Astrocyte (in vitro differentiated cells and primary cell): ENCODE measurements at places on chromosomes 3 and 15. TPM values are rescaled to one million over a fixed set of nuclear protein-coding genes. Genes with fewer than 3 reads are reported as not detected.
A peak's percentile ranks its signal among the peaks of the same experiment; 100 is the strongest.

DNA sequence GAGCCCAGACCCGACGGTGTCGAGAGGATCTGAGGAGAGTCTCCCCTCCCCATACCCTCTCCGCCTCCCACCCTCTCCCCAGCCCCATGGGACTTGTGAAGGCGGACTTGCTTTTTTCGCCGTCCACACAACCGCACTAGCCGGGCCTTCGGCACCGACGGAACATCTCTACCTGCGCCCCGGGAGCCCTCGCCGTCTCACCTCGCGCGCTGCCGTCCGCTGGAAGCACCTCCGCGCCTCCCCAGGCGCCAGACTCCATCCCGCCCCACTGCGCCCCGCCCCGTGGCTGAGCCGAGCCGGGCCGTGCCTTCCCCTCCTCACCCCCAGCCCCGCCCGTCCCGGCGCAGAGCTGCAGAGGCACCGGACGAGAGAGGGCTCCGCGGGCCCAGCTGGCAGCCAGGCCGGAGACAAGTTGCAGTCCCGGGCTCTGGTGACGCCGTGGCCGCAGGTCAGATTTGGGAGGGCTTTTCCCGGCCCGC, at the start of the genes DUOX1 and DUOXA1:
TSS of gene DUOX1 (plus strand) at position 344 of the 479 bp plus-strand sequence. CDS start 1,973 bp downstream, outside the sequence.
TSS of gene DUOXA1 (minus strand) at position 229 of the 479 bp plus-strand sequence. CDS start 6,865 bp downstream, outside the sequence.
- no peak for DNase-seq

DNA sequence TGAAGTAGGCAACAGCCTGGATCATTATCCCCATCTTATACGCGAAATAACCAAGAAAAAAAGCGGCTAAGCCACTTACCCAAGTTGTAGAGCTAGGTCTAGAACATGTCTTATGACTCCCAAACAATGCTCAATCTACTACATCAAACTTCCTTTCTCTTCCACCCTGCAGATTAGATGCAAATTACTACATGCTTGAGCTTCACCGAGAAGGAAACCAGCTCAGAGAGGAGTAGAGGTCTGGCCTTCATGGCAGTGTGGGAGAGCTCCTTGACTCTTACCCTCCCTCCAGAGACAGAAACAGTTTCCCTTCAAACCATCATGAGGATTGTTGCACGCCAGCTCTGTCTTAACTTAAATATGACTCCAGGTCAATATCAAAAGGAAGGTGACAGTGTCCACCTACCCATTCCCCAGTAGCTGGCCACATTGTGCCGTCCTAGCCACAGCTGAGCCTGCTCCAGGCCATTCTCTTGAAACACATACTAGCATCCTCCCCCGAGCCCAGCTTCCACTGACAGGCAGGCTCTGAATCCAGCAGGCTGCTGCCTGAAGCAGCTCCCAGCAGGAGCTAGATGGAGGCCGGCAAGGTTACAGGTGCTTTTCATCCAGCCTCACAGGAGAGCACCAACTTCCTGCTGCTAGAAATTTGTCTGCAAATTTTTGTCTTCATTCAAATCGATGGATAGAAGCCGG, 56.8 kb downstream of the CPN2 start:
- DNase-seq = no peak

DNA sequence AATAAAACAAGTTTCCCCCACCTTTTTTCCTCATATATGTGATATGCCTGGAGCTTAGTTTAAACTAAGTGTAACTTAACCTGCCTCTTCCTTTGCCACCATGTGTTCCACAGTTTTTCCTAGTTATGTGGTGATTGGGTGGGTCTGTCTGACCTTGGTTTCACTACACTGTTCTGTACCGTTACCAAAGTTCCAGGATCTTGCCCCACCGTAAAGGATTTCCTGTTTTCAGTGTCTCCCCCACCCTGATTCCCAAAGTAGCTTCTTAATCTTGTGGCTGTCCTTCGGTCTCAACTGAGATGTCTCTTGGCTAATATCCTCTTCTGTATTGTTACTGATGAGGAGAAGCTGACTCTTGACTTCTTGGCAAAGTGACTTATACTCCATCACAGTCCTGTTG, 6.4 kb upstream of the MGA start:
- DNase-seq = no peak

DNA sequence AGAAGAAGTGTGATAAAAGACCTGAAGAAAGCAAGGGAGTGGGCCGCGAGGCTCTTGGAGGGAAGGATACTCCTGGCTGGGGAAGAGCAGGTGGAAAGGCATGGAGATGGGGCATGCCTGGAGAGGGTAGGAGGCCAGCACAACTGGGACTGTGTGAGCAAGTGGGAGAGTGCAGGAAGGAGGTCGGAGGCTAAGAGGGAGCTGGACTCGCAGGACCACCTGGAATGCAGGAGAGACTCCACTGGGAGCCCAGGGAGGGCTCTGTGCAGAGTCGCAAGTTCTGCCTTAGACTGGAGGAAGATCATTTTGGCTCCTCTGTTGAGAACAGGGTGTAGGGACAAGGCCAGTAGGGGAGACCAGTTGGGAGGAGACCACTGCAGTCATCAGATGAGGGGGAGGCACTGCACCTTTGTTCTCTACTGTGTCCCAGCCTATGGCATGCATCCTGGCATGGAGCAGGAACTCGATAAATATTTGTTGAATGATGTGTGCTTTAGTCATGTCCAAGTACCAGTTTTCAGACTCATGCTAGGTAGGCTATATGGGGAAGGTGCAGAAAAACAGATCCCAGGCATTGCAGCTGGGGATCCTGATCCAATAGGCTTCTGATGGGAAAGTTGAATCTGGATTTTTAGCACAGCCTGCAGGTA, 13.7 kb downstream of the FAM107A start:
- peak; percentile 28 for DNase-seq

Gene CLDN11
- total RNA-seq = 0.22 and 0.70 TPM in 2 replicates

- peak; percentile 76 for DNase-seq
Observed at GRCh38 chr3:111577798-111578685, 17.1 kb downstream of the ZBED2 start.

- no peak for DNase-seq
Observed at GRCh38 chr15:62823561-62823960, 219.0 kb upstream of the TPM1 start.

- DNase-seq = no peak
Observed at GRCh38 chr15:63369296-63369695, 12.3 kb downstream of the CA12 start.

DNA sequence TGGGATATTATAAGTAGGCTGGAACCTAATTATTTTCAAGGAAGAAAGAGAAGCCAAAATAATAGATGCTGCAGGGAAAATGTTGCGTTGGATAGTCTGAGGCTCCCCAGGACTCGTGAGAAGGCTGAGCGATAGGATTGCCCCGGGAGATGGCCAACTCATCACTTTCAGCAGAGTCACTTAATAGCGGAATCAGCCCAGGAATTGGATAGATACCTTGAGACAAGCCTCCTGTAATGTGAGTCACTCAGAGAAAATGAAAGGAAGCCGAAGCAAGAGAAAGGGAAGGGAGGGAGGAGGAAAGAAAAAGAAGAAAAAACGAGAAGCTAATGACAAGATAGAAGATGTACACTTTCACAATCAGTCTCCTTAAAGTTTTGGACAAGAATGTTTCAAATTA, 94.3 kb downstream of the SQOR start:
- DNase-seq = no peak

GRCh38 chr3:87025661-87026645, 35.0 kb upstream of the VGLL3 start:
- no peak for DNase-seq

- no peak for DNase-seq
Observed at GRCh38 chr3:129205109-129205832, 21.6 kb upstream of the CNBP start.

DNA sequence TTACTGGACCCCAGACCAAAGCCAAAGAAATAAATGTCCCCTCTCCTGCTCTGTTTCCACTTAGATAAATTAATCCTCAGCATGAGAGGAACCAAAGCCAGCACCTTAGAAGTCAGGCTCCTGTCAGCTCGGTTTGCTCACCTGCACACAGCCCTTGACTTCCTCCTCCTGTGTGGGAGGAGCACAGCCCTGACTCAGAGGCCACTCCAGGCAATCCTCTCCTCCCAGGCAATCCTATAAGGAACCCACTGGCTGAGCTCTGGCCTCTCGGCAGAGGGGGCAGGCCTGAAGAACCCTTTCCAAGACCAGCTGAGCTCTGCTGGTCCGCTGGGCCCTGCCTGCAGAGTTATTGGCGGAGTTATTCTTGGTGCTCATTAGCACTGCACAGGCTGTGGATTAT, 30.8 kb downstream of the LIPC start:
- no peak for DNase-seq

DNA sequence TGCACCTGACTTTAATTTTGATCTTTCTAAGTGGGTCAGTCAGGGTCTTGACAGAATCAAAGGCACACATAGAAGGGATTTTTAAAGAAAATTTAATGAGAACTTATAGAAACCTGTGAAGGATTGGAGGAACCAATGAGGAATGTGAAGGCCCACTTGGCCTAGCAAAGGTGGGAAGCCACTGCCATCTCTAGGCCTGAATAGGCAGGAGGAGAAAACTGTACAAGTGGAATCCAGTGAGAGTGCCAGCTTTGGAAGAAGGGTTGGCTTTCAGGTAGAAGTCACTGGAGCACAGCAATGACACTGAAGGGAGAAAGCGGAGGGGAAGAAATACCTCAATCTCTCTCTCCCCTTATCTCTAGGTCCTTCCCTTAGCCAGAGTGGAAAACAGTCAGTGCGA, 380.7 kb upstream of the KCNMB2 start:
- no peak for DNase-seq

DNA sequence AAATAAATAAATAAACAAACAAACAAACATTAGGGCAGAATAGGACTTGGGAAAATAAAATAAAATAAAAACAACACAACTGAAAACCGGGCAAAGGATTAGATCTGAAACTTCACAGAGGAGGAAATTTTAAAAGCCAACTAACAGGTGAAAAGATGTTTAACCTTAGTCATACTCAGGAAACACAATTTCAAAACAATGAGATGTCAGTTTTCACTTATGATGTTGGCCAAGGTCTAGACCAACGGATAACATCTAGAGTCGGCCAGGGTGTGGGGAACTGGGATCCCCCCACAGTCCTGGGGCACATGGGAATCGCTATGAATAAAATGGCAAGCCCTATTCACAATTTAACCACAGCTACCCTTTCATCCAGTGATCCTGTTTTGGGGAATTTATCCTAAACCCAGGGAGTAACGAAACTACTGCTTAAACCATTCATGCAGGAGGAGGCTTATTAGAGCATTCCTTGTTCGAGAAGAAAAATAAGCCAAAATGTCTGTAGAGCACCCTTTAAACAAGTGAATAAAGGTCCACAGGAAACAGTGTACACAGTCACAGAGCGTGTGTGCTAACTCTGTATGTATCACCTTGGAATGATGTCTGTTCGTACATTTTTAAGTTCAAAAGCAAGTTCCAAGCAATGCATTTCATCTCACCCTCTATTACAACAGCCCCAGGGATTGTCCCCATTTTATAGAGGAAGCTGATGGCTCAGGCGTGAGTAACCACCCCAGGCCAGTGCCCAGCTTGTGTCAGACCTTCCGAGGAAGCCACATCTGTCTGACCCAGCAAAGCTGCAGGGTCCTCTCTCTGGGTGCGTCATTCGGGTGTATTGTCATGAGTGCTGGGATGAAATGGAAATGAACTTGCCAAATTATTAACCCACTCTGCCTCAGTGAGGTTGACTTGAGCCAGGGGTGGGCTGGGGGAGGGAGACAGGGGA, 6.3 kb upstream of the ANPEP start:
- peak; percentile 69 for DNase-seq

DNA sequence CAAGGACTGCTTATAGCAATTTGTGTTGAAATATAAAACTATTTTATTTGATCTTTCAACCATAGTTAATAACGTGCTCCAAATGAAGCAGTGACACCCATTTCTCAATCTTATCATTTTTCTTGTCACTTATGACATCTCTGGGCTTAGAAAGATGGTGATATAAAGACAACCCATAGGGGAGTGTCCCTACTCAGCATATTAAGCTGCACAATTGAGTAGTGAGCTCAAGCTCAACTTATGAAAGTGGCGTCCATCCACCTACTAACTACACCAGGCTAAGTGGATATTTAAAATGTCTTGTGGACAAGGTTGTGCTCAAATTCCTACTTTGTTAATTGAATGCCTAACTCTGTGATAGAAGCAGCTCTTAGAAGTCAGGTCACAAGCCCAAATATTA, 46.7 kb downstream of the SLC9C1 start:
- DNase-seq = no peak

- DNase-seq = peak; percentile 72
Observed at GRCh38 chr15:56356616-56357015, 8.6 kb upstream of the TEX9 start.

DNA sequence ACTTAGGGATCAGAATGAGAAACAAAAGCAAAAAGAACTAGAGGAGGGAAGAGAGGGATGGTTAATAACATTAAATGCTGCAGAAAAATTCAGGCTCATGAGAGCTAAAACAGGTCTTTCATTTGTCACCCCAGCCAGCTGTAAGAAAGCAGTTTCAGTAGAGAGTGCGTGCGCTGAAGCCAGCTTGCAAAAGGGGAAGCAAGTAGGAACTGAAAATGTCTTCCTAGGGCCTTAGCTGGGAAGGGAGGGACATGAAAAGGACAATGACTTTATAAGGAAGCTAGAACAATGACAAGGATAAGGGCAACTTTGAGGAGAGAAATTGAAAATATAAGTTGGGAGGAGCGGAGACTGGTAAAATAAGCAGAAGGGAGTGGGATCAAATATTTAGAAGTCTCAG, 3.1 kb downstream of the CIAO2A start:
- DNase-seq = no peak

DNA sequence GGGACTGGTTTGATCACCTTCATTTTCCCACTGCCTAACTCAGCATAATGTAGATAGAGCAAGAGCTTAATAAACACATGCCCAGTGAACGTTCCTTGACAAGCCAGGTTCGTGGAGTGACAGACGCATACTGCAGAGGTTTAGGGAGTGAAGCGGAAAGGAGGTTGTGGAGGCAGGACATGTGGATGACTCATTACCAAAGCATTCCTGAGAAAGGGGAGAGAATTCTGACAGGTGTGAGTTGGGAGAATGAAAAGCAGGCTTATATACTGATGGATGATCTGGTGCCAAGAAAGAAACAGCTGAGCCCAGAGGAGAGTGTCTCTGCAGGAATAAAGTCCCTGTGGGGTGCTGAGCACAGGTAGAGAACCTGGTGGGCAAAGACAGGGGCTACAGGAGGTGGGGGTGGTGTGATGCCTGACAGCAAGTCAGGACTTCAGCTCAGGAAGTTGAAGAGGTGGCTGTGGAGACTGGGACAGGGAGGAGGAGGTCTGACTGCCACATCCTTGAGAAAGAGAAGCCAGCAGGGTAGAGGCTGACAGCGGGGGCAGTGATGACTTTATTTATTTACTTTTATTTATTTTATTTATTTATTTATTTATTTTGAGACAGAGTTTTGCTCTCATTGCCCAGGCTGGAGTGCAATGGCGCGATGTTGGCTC, 2.4 kb upstream of the RPL29 start:
- DNase-seq = no peak
